ENCODE measurements at places on chromosomes 7 and 10. TPM values are rescaled to one million over a fixed set of nuclear protein-coding genes. Genes with fewer than 3 reads are reported as not detected.

Gene RAMP3
- not detected for total RNA-seq

Gene OR2A5
- total RNA-seq: not detected

Gene MYO3A
- not detected for total RNA-seq

Gene MYOF
- 250 TPM for total RNA-seq

Gene GPR141
- not detected for total RNA-seq

Gene SGMS1
- total RNA-seq: 29.1 TPM

DNA sequence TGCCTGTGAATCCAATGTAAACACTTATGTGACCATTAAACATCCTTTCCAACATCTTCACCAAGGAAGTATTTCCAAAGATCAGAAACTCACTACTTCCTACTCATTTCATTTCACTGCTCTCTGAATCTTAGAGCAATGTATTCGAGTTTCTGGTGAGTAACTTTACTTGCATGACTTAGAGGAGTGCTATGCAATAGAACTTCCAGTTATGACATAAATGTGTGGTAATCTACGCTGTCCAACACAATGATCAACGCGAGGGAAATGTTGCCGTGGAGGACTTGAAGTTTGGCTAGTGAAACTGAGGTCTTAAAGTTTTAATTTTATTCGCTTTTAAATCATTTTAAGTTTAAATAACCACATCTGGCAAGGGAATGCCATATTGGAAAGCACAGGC lies 1326.3 kb downstream of the XPNPEP1 start:
- DNase-seq: no peak

GRCh38 chr10:22110761-22111160 lies 107.1 kb downstream of the EBLN1 start:
- DNase-seq: no peak

GRCh38 chr7:134470864-134471263 lies 12.0 kb upstream of the AKR1B1 start:
- peak; percentile 19 for DNase-seq

DNA sequence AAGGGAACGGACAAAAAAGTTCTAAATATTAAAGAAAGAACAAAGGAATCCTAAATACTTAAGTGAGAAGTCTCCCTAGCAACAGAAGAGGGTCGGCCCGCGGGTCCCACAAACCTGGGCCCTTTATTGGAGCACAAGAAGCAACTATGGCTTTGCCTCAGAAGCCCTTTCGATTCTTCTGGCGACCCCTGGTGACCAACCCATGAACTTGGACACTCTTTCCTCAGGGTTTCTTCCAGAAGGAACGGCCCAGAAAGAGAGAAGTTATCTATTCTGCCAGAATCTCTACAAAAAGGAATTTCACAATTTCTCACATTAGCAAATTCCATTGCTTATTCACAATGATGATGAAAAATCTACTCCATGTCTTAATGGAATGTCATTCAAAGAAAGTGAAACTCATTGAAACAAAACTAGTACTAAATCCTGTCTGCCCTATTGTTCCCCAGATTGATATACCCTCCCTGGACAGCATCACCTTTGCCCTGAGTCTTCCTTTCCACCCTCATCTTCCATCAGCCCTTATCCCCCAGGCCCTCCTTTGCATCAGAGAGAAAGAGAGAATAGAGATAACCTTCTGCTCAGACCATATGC lies 43.7 kb downstream of the CPVL start:
- DNase-seq: peak; percentile 33

- no peak for DNase-seq
Measured at GRCh38 chr7:29805886-29806207, 461 bp upstream of the WIPF3 start.

All from HCT116 (cell line).